Chondrocyte (in vitro differentiated cells): ENCODE measurements at places on chromosomes 7 and 10.

DNA sequence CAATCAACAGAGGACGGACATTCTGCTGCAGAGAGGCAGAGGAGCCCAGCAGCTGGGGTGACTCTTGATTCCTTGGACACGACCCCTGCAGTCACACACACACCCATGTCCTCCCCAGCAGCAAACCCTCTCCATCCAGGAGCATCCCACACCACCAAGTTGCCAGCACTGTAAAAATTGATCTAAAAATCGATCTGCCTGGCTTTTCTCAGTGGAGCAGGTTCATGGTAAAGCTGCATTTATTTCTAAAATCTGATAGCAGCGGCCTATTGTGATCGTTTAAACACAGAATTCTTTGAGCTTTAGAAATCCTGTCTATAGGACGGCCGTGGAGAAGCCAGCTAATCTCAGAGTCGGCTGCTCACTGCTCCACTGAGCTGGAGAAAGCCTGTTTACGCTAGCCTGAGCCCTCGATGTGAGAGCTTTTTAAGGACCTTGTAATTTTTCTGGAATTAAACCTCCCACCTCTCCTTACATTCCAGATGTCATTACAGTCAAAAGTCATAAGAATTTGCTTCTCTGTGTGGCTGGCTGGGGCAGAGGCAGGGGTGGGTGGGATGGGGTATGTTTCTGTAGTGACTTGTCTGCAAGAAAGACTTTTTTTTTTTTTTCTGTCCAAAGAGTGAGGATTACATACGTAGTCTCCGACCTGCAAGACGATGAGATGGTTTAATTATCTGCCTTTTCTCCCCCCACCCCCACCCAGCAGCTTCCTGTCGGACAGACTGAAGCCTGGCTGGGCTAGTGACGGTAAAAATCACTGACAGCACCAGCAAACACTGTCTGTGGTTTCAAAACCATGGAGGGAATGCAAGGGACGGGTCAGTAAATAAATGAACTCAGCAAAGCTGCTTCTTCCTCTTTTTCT is 31.6 kb downstream of the TRIM8 start:
- DNase-seq = no peak

DNA sequence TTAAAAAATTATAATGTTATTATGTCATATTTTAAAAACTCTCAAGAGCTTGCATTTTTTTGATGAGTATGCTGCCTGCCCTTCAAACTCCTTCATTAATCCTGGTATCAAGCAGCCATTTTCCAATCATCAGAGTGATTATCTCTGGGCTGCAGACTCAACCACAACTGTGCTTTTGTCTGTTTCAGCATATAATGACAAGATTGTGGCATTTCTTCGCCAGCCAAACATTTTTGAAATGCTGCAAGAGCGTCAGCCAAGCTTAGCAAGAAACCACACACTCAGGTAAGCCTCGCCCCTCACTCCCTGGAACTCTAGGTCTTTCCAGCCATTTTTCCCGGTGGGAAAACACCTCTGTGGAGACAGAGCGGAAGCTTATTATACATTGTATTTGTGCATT is 90.0 kb upstream of the STK17A start:
- no peak for DNase-seq

GRCh38 chr10:44043646-44044375 is 341.1 kb downstream of the CXCL12 start:
- no peak for DNase-seq

- DNase-seq = no peak
Observed at GRCh38 chr7:102912742-102913141, at the start of gene LRRC17. Gene LRRC17, plus strand, starts transcription at chr7:102913000. Its CDS starts 20,914 bp downstream, at chr7:102933914.

DNA sequence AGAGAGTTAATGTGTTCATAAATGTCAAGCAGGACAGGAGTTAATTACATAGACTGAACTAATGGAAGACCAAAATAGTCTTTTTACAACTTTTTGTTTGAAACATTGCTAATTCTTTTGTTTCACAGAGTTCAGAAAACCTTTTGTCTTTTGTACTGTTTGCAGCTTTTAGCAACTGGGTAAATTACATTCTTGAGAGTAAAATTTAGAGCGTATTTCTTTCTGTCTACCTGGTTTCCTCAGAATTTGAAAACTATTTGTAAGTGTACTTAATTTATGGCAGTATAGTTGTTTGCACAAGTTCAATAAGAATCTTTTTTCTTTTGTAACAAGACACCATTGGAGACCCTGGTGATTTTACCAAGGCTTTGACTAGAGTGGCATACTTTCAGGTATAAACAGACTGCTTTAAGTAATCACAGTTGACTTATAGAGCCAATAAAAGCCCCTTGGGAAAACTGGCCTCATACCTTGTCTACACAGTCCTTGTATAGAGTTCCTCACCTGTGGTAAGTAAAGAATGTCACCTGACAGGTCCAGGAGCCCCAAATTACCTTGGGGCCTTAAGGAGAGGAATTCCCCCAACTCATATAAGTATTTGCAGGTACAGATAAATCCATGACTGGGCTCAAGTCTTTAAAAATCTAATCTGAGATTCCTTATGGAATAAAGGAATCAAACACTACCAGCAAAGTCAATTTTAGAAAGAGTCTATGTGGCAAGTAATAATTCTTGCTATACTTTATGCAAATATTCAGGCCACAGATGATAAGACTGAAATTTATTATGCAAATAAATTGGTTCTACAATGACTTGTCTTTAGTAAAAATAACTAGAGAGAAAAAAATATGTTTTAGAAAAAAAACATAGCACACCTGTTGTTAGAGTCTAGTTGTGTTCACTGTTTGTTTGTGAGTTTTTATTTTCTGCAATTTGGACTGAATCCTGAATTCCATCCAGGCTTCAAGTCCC is 23.6 kb upstream of the CREB3L2 start:
- DNase-seq = no peak

DNA sequence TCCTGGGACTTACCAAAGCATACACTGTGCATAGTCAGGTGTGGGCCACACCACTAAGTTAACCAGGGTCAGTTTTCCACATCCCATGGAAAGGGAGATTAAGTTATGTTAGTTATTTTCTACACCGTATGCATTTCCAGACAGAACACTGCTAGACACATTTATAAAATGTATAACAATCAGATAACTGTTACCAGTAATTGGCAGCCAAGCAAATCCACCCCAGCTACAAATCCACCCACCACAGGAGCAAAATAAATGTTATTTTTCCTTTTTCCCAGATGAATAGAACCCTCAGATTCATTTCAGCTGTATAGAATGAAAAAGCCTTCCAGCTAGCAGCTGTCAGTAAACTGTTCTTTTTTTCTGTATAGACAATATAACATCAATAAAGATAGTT is 256.9 kb upstream of the FZD1 start:
- DNase-seq = no peak

DNA sequence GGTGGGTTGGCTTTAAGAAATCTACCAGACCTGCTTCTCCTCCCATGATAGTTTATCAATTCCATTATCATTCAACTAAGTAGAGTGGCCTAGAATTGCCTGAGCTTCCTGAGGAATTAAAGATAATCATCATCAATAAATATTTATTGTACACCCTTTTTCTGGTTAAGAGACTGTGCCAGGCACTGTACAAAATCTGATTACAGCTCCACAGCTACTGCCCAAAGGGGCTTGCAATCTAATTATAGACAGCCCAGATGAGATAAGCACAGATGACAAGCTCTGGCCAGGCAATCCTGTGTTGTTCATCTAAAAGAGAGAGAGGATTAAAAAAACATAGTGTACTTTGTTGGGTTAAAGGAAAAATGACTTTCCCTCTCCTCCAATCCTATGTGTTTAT is 586.4 kb downstream of the GATA3 start:
- no peak for DNase-seq

DNA sequence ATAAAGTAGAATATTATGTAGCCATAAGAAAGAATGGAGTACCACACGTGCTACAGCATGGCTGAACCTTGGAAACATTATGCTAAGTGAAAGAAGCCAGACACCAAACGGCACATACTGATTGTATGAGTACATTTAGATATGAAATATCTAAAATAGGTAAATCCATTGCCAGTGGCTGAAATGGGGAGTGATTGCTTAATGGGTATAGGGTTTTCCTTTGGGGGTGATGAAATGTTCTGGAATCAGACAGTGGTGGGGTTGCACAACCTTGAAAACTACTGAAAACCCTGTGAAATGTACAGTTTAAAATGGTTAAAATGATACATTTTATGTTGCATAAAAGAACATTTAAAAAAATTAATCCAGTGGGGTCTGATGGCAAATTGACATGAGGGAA is 667.9 kb downstream of the AUTS2 start:
- DNase-seq = no peak

- DNase-seq = no peak
Observed at GRCh38 chr10:77319557-77319956, 318.1 kb downstream of the KCNMA1 start.

- DNase-seq = no peak
Observed at GRCh38 chr10:110686047-110686446, 41.9 kb downstream of the RBM20 start.

DNA sequence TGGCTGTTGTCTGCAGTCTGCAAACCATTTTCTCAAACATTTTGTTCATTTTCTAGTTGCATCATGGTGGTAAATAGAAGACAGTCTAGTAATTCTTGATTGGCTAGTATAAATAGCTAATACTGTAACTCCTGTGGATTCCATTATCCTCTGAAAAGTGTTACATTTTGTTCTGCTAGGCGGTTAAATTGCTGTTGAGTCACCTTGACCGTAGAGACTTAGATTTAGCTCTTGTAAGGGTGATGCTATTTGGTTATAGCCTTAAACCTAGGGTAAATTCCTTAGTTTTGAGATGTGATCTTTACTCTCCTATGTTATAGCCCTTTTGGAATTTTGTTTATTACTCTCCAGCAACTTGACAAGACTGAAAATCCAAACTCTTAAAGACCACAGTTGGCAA is 58.8 kb downstream of the SHOC2 start:
- no peak for DNase-seq

DNA sequence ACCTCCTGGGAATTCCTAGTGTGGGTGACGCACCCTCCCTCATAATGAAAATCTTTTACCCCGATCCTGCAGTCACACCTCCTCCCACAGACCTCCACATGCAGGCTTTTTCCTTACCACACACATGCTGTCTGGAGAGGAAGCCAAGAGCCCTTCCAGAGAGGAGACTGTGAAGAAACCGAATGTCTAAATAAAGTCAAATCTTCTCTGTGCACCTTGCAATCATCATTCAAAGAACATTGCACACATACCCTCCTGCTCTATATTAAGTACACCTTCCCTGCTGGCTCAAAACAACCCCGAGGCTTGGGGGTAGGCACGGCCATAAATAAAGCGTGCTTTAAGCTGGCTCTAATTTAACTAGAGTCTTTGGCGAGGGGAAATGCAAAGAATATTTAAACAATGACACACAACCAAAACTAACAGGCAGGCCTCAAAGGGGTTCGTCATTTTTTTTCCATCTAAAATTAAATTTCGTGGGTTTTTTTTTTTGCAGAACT is 34.9 kb downstream of the CALML3 start:
- DNase-seq = peak; percentile 10

GRCh38 chr10:99266383-99266782 is 30.7 kb upstream of the HPSE2 start:
- DNase-seq = no peak

DNA sequence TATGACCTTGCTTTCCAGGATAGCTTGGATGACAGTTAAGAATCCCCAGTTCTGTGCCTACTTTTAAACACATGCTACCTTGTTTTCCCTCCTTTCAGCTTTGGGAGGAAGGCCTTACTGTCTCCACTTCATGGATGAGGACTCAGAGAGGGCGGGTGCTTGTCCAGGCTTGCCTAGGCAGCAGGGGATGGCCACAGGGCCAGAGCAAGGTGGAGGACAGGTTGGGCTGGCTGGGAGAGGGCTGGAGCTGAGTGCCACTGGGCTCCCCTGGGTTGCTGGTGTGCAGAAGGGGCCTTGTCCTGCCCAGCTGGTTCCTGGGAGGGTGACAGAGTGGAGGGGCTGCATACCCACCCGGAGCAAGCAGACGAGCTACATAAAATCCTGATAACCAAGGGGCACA is 117.8 kb downstream of the GRK5 start:
- no peak for DNase-seq

GRCh38 chr7:73832806-73833205 is 2.0 kb downstream of the CLDN4 start:
- DNase-seq = no peak

- DNase-seq = peak; percentile 81
Observed at GRCh38 chr7:149822353-149822943, 15.7 kb upstream of the ZNF862 start.

- DNase-seq = peak; percentile 80
Observed at GRCh38 chr7:73904219-73905137, 43.5 kb downstream of the TMEM270 start.

DNA sequence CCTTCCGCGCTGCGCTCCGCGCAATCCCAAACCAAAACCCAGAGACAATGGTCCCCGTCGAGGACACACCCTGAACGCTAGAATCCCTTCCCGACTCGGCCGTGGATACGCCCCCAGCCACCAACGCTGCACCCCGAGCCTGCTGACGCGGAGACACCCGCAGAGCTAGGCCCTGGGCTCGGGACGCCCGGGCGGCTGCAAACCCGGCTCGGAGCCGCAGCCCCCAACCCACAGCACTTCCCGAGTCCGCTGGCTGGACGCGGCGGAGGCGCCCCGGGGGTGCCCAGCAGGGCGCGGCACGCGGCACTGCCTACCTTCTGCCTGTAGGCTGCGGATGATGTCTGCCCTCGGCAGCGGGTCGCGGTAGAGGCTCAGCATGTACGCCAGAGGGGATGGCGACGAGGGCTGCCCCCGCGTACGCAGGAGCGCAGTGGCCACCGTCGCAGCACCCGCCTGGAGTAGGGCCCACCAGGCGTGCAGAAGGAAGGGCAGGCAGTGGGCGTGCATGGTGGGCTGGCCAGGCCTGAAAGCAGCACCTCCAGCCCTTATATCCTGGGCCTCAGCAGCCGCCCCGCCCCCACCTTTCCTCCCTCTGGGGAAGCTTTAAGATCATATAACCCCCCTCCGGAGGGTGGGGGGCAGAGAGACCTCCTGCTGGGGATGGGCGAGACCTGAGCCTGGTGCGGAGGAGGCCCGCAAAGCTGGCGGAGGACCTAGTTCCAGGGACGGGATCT is at the start of gene NODAL:
Gene NODAL, minus strand, starts transcription at position 521 of the 734 bp plus-strand sequence. Its CDS starts 14 bp downstream, at position 507.
- peak; percentile 90 for DNase-seq

DNA sequence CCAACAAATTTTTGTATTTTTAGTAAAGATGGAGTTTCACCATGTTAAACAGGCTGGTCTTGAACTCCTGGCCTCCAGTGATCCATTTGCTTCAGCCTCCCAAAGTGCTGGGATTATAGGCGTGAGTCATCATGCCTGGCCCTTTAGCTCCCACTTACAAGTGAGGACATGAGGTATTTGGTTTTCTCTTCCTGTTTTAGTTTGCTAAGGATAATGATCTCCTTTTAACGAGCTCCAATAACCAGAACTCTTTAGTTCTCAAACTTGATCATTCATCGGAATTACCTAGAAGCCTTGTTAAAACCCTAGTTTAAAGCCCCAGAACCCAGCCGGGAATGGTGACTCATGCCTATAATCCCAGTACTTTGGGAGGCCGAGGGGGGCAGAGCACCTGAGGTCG is 481.4 kb downstream of the TYW1 start:
- DNase-seq = no peak

- DNase-seq = no peak
Observed at GRCh38 chr10:75407224-75407712, 5.7 kb upstream of the ZNF503 start.

DNA sequence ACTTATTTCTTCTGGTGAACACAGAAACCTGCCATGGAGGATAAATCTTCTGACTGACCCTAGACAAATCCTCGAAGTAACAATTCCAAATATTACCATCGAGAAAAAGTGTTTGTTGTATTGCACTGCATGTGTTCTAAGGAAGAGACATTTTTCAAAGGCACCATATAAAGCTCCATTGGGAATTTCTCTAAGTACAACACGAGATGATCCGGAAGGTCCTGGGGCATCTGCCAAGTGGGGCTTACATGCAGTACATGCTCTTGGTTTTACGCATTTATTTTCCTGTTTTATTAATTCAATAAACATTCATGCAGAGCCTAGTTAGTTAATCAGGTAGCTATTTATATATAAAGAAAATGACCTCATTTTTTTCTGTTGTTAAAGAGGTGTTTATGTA is 692.0 kb upstream of the IGFBP3 start:
- DNase-seq = no peak
